ENCODE measurements at places on chromosomes 5 and 9. TPM values are rescaled to one million over a fixed set of nuclear protein-coding genes. Genes with fewer than 3 reads are reported as not detected.
A peak's percentile ranks its signal among the peaks of the same experiment; 100 is the strongest.

PCDHA9 gene
- 0.20 TPM for total RNA-seq

CCDC192 gene
- total RNA-seq, result not detected

DAB2 gene
- 145 TPM for total RNA-seq

MEGF10 gene
- total RNA-seq, result 0.26 TPM

PRRC2B gene
- 190 TPM for total RNA-seq

FAM81B gene
- total RNA-seq, result not detected

GRM6 gene
- total RNA-seq, result not detected

GRCh38 chr9:37005517-37006140 is 28.4 kb downstream of the PAX5 start:
- H3K4me3 ChIP-seq, result no peak overlapping the region
- H3K27ac ChIP-seq, result no peak overlapping the region
- no peaks in the 10 kb centered on the region for H3K4me1 ChIP-seq
- DNase-seq, result no peak
- no peaks in the 10 kb centered on the region for H3K36me3 ChIP-seq
- H3K27me3 ChIP-seq, result peaks cover 80% of the 10 kb centered on the region

DNA sequence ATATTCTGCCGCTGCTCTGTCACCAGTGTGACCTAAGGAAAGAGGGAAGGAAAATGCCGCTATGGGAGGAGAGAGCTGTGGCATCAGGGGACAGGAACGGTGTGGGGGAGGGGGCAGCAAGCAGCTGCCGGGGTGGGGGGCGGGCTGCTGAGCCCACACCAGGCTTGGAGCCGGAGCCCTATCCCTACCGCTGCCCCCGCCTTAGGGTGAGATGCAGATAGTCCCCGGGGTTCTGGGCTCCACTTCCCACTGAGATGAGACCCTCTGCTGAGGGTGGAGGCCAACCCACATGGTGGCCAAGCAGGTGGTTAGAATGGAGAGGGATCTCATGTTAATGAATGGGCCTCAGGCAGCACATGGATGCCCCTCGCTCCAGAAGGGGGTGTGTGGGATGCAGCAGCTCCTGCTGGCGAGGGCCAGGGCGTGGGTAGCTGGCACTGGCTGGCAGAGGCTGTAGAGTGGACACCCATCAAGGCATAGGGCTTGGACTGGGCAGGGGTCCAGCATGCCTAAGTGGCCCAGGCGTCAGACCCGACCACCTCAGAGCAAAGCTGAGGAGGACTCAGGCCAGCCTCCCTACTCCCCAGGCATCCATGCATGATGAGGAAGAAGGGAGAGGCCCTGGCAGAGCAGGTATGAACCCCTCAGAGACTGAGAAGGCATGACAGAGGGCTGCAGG is 131.5 kb downstream of the ZNF354C start:
- H3K27ac ChIP-seq, result no peak overlapping the region
- no peak for DNase-seq
- H3K27me3 ChIP-seq, result no peaks in the 10 kb centered on the region
- H3K4me1 ChIP-seq, result no peaks in the 10 kb centered on the region
- no peak overlapping the region for H3K4me3 ChIP-seq
- H3K36me3 ChIP-seq, result no peaks in the 10 kb centered on the region

- H3K27ac ChIP-seq, result no peak overlapping the region
- no peaks in the 10 kb centered on the region for H3K27me3 ChIP-seq
- H3K4me1 ChIP-seq, result no peaks in the 10 kb centered on the region
- no peak for DNase-seq
These were observed 90.3 kb downstream of the NUDT12 start for GRCh38 chr5:103472265-103472664.

DNA sequence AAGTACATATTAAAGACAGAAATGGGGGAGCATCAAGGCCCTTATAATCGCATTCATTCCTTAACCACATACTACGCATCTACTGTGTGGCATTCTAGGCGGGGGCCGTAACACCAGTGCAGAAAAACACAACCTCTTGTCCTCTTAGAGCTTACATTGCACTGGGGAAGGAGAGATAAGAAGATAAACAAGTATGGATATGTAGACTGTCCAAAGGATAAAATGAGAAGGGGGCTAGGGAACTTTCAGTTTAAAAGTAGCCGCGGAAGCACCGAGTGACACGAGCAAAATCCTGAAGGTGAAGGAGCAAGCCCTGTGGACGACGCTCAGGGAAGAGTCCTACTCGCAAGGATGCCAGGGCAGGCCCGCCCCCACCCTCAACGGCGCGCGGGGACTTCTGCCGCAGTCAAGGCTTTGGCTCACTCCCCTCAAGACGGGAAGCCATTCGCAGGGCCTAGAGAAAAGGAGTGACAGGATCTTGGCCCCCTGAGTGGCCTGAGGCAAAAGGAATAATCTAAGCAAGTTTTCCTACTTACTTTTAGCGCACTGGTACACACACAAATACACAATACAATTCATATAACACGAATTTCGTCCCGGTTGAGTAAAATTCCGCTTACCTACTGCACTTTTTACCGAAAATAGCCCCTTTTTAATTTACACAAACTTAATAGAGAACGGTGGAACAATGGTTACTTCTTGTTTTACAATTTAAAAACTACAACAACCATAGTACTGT is 1.3 kb upstream of the NIPBL start:
- H3K4me1 ChIP-seq, result peaks cover 42% of the 10 kb centered on the region
- peak overlapping the region; percentile 96 for H3K27ac ChIP-seq
- H3K27me3 ChIP-seq, result no peaks in the 10 kb centered on the region
- peak overlapping the region; percentile 87 for H3K4me3 ChIP-seq
- DNase-seq, result peak; percentile 81

GRCh38 chr5:150272531-150272930 is 17.0 kb downstream of the CAMK2A start:
- H3K27me3 ChIP-seq, result no peaks in the 10 kb centered on the region
- no peak overlapping the region for H3K27ac ChIP-seq
- H3K36me3 ChIP-seq, result no peaks in the 10 kb centered on the region

GRCh38 chr9:19023078-19023477 is 9.9 kb downstream of the SAXO1 start:
- no peak overlapping the region for H3K4me3 ChIP-seq
- H3K4me1 ChIP-seq, result no peaks in the 10 kb centered on the region
- DNase-seq, result no peak

GRCh38 chr9:86697999-86698398 is 249.3 kb downstream of the GAS1 start:
- H3K27me3 ChIP-seq, result no peaks in the 10 kb centered on the region
- no peaks in the 10 kb centered on the region for H3K36me3 ChIP-seq
- H3K4me1 ChIP-seq, result no peaks in the 10 kb centered on the region
- no peak for DNase-seq

- H3K4me3 ChIP-seq, result no peak overlapping the region
- no peaks in the 10 kb centered on the region for H3K27me3 ChIP-seq
- H3K27ac ChIP-seq, result no peak overlapping the region
- DNase-seq, result no peak
- H3K4me1 ChIP-seq, result no peaks in the 10 kb centered on the region
These were observed 60.0 kb downstream of the PRRC1 start for GRCh38 chr5:127577458-127577857.

- H3K36me3 ChIP-seq, result no peaks in the 10 kb centered on the region
- H3K4me1 ChIP-seq, result peaks cover 8% of the 10 kb centered on the region
- DNase-seq, result peak; percentile 67
- no peak overlapping the region for H3K27ac ChIP-seq
These were observed 1.8 kb upstream of the PDE8B start for GRCh38 chr5:77208507-77209163.

GRCh38 chr9:109742776-109743348 is 37.1 kb upstream of the PALM2AKAP2 start:
- H3K36me3 ChIP-seq, result no peaks in the 10 kb centered on the region
- DNase-seq, result no peak
- H3K4me3 ChIP-seq, result no peak overlapping the region
- H3K4me1 ChIP-seq, result peaks cover 4% of the 10 kb centered on the region
- H3K27me3 ChIP-seq, result no peaks in the 10 kb centered on the region
- no peak overlapping the region for H3K27ac ChIP-seq
